ENCODE measurements at places on chromosomes 12 and 14.

GRCh38 chr14:22634233-22634900, 9.8 kb downstream of the OR6J1 start:
- no peak for DNase-seq

DNA sequence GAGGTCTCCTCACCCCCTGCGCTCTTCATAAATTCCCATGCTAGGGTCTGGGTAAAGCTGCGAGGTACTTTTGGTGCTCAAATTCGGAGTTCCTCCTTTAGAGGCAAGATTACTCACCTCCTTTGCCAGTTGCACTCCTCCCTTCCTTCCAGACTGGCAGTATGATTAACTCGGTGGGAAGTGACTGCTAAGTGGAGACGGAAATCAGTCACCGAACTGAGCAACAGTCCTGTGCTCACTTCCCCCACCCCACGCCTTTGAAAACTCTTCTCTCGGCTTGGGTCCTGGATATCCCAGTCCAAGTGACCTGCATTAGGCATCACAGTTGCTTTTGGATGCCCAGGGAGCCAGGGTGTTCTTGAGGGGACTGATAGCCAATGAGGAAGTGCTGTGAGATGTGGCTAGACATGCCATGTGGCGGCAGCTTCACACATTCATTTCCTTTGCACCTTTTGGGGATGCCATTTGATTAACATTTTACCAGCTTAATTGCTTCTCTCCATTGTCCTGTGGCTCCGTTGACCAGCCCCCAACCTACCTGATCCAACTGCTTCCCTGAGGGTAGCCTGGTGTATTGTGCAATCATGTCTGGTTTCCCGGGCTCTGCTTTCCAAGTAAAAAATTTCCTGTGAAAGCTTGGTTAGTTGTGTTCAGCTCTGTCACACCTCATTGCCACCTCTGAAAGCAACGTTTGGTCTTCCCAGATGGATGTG, 840 bp downstream of the PNP start:
- no peak for DNase-seq

- no peak for DNase-seq
Observed at GRCh38 chr12:29561664-29562071, 64.2 kb upstream of the OVCH1 start.

DNA sequence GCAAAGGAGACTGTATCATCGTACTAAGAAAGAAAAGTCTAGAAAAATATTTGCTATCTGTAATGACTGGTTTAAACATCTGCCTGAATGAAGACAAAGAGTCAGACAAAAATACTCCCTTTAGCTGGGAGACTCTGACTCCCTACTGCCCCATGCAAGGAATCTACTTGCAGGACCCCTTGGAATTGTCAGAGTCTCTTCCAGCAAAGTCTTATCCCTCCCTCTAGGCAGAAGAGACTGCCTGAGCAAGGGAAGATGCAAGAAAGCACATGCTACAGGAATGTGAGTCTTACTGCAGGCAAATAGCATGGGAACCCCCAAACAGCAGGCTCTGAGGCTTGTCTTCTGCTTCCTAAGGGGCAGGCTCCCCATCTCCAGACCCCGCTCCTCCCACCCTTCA, 154.0 kb downstream of the KCNA5 start:
- DNase-seq, result no peak

DNA sequence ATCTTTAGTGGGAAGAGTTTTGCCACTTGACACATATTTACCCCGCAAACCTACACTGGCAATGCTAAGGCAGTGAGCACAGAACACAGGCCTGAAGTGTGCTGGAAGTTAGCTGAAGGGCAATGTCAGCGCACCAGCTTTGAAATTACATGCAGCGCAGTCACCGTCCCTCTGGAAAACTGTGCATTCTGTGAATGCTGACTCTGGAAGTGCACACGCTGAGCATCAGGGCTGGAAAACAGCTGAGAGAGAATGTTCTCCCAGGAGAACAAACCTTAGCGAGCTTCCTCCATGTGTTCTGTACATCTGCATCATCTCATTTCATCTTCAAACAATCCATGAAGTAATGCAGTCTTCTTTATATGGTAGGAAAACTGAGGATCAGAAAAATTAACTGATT, 448.2 kb downstream of the NRXN3 start:
- DNase-seq, result no peak

GRCh38 chr14:87955501-87955900, 37.5 kb downstream of the GALC start:
- DNase-seq, result no peak

Measured in iPS DF 6.9 (cell line).